Jurkat, Clone E6-1 (cell line): ENCODE measurements at places on chromosomes 2 and 18.

DNA sequence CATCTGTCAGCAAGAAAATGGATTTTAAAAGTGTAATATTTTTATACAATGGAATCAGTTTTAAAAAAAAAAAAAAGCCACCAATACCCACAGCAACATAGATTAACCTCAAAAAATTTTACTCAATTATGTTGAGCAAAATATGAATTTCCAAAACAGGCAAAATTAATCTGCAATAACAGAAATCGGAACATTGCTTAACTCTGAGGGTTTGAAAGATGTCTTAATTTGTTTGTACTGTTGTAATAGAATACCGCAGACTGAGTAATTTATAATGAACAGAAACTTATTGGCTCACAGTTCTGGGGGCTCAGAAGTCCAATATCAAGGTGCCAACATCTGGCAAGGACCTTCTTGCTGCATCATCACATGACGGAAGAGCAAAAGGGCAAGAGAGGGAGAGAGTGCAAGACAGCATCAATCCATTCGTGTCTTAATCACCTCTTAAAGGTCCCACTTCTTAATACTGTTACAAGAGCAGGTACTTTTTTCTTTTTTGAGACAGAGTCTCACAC, 31.8 kb upstream of the TNFAIP6 start:
- no peak for DNase-seq

- no peak for DNase-seq
These were observed 135.2 kb downstream of the HRH4 start for GRCh38 chr18:24595561-24596031.

DNA sequence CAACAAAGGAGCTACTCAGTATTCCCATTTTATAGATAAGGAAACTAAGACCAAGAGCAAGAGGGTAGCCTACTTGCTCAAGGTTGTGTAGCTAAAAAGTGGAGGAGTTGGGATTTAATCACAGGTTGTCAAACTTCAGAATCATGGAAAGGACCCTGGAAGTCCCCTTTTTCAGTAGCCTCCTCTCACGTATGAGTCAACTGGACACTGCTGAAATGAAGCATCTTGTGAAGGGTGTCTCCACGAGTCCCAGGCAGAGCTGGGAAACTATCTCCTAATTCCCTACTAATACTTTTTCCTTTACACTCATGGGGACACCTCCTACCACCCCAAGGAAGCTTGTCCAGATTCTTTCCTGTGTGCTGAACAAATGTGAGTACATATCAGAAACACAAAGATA, 155.8 kb downstream of the RHBDD1 start:
- no peak for DNase-seq

GRCh38 chr18:37946324-37946723, 380.7 kb upstream of the CELF4 start:
- DNase-seq, result no peak

DNA sequence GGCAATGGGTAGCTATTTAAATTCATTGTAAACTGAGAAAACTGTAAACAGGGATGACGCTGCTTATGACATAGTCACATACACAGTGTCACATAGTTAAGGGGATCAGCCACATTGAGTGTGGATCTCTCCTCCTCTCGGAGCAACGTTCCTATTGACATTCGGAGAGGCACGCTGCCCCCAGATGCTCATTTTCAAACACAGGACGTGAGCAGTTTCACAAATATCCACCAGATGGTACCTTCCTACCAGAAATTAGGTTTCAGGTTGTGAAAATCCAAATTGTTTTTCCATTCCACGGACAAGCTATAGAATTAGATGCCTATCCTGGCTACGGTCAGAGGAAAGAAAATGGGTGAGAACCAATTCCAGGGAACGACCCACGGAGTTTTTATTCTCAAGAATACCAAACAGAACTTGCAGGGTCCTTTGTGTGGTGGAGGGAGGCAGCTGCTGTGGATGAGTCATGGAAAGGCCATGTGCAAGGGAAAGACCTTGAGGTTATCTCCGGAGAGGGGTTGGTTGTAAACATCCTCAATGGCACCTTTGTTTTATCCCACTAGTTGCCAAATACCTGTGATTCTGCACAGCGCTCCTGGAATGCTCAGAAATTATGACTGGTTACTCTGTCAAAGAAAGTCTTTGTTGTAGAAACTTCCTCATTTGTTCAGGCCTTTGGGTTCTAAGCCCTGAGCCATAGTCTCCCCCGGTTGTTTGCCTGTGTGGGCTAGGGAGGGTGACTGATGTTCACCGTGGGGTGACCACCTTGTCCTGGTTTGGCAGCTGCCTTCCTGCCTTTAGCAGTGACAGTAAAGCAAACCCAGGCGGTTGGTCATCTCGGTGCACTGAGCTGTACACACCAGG, 88.0 kb downstream of the ACTR3 start:
- no peak for DNase-seq

- DNase-seq, result no peak
These were observed 10.6 kb downstream of the TRABD2A start for GRCh38 chr2:84870306-84870705.

- DNase-seq, result no peak
These were observed 14.7 kb downstream of the ROCK2 start for GRCh38 chr2:11329776-11330175.

- no peak for DNase-seq
These were observed 357.9 kb downstream of the DPP10 start for GRCh38 chr2:114800371-114800770.

DNA sequence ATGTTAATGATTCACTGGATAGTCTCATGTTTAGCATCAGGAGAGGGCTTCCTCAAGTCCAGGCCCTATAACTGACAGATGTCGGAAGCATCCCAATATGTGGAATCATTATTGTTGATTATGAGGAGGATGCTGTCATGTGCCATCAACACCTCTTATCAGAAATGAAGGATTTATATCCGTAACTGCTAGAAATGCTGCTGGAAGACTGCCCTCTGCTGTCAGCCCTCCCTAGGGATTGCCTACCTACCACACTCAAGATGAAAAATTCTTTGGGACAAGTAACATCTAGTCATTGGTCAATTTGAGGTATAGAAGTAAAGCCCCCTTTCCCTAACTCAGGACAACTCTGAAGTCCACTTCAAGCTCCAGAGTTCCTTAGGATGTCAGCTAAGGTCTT, 1166.5 kb upstream of the NXPH2 start:
- no peak for DNase-seq

DNA sequence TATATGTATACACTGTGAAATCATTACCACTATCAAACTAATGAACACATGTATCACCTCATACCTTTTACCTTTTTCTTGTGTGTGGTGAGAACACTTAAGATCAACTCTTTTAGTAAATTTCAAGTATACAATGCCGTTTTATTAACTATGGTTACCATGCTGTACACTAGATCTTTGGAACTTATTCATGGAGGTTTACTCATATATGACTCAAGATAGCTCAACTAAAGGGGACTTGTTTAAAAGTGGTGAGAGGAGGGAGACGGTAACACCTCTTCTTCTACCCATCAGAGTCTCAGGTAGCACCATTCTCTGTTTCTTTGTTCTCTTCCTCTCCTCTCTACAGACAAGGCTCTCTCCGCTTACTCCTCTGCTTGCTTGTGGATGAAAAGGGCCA, 36.1 kb upstream of the TMEM178A start:
- DNase-seq, result no peak

- DNase-seq, result no peak
These were observed 278.6 kb downstream of the SLC8A1 start for GRCh38 chr2:40173276-40173675.

- no peak for DNase-seq
These were observed 125.7 kb upstream of the CCDC195 start for GRCh38 chr2:224841910-224842309.

DNA sequence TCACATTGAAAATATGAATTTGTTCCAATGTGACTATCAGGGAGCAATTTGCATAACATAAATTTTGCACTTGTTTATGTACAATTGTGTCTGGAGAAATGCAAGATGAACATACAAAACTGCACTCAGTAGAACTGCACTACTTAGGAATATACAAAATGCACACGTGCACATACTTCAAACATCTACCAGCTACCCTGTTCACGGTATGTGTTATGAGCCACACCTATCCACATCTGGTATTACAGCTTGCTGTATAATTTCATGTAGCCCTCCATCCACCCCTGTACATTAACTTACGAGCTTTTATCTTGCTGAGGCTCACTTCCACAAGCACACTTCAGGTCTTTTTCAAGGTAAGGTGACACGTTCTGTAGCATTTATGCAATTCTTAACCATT, 373.5 kb upstream of the ZEB2 start:
- DNase-seq, result no peak

GRCh38 chr18:10705291-10705690, 179.5 kb downstream of the NAPG start:
- DNase-seq, result no peak

DNA sequence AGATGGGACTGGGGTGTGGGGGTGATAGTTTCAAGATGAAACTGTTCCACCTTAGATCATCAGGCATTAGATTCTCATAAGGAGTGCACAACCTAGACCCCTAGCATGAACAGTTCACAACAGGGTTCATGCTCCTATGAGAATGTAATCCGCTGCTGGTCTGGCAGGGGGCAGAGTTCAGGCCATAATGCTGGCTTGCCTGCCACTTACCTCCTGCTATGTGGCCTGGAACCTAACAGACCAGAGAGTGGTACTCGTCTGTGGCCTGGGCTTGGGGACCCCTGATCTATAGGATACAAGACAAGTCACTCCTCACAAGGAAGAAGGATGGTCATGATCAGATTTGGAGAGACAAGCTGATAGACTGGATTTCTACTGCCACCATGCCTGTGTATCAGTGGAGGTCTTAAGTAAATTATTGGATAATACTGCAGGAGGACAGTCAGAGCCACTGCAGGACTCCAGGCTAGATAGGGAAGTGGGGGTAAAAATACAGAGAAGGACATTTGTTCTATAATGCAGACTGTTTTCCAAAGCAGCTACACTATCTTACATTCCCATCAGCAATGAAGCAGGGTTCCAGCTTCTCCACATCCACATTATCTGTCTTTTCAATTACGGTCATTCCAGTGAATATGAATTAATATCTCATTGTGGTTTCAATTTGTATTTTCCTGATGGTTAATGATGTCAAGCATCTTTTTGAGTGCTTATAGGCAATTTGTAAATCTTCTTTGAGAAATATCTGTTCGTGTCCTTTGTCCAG, 28.8 kb upstream of the APOB start:
- DNase-seq, result no peak

DNA sequence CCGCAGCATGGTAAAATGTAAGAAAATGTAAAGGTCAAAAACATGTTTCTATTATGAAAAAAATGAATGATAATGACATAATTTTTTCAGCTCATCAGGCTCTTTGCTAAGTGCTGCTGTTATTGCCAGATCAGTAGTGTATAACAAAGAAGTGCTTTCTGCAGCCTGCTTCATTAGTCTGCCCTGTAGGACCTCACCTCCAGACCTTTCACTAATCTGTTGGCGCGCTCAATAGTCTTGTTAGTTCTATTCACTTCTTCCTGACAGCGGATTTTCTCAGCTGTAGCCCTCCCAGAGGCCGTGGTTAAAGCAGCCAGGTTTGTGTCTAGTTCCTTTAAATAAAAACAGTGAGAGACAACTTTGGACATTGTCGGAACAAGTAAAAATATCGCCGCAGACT, 97.7 kb downstream of the CDCA7 start:
- no peak for DNase-seq

- DNase-seq, result no peak
These were observed 86.8 kb downstream of the SEMA4F start for GRCh38 chr2:74740741-74741431.

GRCh38 chr18:55250768-55251173, 291.5 kb upstream of the CCDC68 start:
- DNase-seq, result no peak

GRCh38 chr2:58606799-58607198, 365.7 kb upstream of the FANCL start:
- no peak for DNase-seq

DNA sequence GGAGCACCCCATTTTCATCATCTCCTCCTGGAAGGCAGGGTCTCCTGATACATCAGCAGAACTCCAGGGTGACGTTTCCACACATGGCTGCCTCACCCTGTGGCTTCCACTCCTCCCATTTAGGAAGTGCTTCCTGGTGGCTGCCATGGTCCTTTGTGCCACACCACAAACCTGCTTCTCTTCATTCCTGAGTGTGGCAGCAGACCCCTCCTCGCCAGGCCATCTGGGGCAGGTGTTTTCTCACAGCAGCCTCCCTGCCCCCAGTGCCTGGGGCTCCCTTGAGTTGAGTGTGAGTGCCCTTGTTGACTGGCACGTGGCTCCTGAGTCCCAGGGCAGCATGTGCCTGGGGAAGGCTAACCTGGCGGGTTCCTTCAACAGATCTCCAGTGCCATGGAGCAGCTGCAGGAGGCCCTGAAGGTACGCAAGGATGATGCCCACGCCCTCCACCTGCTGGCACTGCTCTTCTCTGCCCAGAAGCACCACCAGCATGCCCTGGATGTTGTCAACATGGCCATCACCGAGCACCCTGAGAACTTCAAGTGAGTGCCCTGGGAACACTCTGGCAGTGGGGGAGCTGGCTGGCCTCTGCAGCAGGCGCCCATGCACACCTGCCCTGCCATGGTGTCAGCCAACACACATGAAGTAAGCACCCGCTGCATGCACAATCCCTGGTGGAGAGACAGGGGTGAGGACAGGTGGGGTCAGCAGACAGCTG, 113.4 kb upstream of the MCFD2 start:
- no peak for DNase-seq

DNA sequence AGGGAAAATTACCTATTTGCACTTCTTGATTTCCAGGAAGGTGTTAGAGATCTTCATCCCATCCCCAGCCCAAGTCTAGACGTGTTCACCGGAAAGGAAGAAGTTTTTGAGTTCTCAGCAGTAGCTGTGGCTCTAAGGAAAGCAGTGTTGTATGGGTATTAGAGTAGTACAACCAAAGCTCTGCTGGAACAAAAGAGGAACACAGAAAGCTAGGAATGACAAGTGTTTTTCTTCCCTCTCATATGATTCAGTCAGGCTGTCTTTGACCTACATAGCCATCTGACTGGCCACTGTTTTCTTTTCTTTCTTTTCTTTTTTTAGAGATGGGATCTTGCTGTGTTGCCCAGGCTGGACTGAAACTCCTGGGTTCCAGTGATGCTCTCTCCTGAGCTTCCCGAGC, 82.7 kb upstream of the SLC39A10 start:
- DNase-seq, result no peak

- DNase-seq, result no peak
These were observed 1216.6 kb upstream of the PIK3C3 start for GRCh38 chr18:40738321-40738880.

- DNase-seq, result no peak
These were observed 46.7 kb downstream of the FAM161A start for GRCh38 chr2:61807036-61807757.

DNA sequence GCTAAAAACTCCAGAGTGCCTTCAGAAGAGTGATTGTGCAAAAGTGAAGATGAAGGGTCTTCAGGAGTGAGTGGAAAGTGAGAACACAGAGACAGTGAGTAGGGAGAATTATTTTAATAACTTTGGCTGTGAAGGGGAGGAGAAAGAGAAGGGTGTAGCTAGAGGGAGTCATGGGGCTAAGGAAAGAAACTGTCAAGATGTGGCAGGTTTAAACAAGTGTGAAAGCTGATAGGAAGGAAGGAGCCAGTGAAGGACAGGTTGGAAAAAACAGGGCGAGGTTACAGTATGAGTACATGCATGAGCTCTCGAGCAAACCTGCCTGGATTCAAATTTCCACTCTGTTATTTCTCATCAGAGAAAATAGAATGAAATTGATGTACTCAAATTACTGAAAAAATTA, 17.8 kb downstream of the IL1F10 start:
- no peak for DNase-seq
